ENCODE measurements at places on chromosomes 3 and 15.

DNA sequence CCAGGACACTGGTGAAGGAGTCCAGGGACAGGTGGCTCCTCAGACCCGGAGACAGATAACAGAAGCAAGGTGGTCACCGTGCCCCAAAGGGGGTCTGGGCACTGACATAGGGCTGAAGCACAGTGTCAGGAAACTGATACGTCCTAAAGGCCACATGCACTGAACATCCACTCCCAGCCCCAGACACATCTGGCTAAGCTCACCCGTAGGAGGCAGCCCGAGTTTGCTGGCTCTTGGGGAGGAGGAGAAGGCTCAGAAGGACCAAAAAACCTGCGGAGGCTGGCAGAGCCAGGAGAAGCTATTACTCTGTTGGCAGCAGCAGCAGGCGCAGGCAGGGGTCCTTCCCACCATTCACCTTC, 1.2 kb downstream of the CACNA2D2 start:
- no peak for DNase-seq

DNA sequence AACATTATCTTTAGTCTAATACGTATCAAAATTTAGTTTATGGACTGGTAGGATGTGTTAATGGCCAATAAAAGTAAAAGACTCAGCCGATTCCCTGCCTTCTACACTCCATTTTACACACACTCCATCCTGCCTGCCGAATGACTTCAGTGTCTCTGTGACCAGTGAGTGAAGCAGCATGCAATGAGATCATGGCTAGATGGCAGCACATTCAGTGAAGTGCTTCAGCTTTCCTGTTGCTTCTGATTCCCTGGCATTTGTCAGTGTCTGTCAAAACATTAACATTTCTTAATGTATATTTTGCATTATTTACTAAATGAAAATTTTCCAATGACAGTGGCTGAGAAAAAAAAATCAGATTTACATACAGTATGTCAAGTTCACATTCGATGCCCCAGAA, 412.0 kb downstream of the FHIT start:
- no peak for DNase-seq

- no peak for DNase-seq
These were observed 12.5 kb upstream of the THRB start for GRCh38 chr3:24506966-24507775.

DNA sequence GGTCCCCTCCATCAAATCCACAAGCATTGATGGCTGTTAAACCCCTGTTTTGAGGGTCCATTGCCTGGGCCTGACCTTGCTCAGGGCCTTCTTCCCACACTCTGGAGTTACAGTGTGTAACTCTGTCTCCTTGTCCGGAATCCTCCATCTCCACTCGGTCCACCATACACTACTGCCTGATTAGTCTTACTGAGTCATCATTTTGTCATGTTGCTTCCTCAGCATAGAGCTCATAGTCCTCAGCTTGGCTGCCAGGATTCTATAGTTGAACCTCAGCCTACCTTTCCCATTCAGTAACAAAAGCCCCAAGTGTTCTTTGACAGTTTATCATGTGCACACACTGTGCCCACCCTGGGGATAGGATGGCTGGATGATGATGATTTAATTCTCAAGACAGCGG, 113.0 kb downstream of the PDE8A start:
- no peak for DNase-seq

GRCh38 chr3:126834596-126835471, 130.8 kb downstream of the CHCHD6 start:
- no peak for DNase-seq

DNA sequence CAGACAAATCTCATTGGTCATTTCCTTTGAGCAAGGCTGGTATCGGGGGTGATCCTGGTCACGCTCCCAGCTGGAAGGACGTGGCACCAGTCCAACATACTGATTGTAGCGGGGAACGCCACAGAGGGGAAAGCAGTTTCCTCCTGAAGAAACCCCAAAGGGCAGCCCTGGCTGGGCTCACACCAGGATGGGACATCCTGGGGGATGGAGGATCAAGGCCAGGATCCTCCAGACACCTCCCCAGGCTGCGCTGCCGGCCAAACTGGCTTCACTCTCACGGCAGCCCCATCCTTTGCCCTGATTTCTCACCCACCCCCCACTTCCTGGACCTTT, 36.6 kb downstream of the MUC20 start:
- DNase-seq, result no peak

- no peak for DNase-seq
These were observed 82.6 kb upstream of the TJP1 start for GRCh38 chr15:29904757-29905417.

GRCh38 chr15:64905941-64906340, 5.8 kb upstream of the ANKDD1A start:
- no peak for DNase-seq

GRCh38 chr15:92811148-92811913, 88.8 kb upstream of the CHD2 start:
- no peak for DNase-seq

All from stimulated activated CD8-positive, alpha-beta memory T cell treated with anti-CD3 and anti-CD28 coated beads, Interleukin-7, amount 100 ng/mL, for 24 hours (primary cell).